Activated naive CD8-positive, alpha-beta T cell treated with anti-CD3 and anti-CD28 coated beads, Interleukin-2, amount 10 ng/mL, durations not matched to agents 7 days and 5 days (primary cell): ENCODE measurements at places on chromosomes 3 and 15. TPM values are rescaled to one million over a fixed set of nuclear protein-coding genes. Genes with fewer than 3 reads are reported as not detected.

DNA sequence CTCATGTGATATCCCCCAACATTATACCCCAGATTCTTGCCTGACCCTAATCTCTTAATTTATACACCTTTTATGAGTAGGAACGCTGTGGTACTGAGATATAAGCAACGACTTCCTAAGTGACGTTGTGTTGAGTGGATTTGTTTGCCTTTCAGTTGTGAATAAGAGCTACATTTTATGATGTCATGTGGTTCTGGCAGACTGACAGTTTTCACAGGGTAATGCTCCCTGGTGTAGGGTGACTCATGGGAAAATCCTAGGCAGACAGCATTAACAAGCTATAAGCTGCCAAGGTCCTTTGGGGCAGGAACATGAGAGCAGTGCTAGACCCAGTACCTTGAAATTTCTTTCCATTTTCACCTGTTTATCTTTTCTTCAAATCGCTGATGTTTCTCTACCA lies 11.2 kb downstream of the C3orf52 start:
- DNase-seq, result no peak

DNA sequence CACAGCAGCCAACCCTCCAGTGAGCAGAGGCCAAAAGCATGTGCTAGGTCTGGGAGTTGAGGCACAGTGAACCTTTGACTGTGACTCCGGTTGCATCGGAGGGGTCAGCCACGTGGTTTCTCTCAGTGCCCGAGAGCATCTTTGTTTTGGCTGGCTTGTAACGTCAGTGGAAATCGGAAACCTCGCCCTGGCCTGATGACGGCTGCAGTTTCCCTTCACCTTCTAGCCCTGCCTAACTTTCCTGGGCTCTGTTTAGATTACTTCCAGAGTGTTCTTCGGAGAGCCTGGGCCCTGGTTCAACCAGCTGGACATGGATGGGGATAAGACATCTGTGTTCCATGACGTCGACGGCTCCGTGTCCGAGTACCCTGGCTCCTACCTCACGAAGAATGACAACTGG lies 56.6 kb downstream of the MESD start:
- no peak for DNase-seq

DNA sequence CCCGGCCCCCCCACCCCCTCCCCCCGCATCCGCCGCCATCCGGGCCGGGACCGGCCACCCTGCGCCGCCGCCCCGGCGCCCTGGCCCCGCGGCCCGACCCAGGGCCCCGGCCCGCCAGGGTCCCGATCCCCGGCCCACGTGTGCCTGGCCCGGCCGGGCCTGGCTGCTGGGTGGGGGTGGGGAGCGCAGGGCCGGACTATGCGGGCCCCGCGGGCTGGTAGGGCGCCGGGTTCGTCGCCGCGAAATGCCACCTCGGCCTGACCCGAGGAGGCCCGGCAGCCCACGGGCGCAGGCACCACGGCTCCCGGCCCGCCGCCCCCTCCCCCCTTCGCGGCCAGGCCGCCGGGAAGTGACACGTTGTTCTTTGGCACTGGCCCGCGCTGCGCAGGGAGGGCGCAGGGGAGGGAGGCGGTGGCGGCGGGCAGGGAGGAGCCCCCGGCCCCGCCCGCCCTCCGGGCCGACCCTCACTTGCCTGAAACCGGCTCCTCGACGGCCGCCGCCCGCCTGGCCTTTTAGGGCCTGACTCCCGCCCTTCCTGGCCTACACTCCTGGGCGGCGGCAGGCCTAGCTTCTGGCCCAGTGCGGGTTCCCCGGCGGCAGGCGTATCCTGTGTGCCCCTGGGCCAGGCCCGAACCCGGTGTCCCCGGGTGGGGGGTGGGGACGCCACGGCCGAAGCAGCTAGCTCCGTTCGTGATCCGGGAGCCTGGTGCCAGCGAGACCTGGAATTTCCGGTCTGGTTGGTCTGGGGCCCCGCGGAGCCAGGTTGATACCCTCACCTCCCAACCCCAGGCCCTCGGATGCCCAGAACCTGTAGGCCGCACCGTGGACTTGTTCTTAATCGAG lies 515 bp downstream of the EIF4G1 start:
- peak; percentile 71 for DNase-seq

- DNase-seq, result no peak
Measured at GRCh38 chr3:14242490-14243311, 64.1 kb downstream of the LSM3 start.

GRCh38 chr3:123044981-123045763 lies 17.6 kb upstream of the SEMA5B start:
- no peak for DNase-seq

DNA sequence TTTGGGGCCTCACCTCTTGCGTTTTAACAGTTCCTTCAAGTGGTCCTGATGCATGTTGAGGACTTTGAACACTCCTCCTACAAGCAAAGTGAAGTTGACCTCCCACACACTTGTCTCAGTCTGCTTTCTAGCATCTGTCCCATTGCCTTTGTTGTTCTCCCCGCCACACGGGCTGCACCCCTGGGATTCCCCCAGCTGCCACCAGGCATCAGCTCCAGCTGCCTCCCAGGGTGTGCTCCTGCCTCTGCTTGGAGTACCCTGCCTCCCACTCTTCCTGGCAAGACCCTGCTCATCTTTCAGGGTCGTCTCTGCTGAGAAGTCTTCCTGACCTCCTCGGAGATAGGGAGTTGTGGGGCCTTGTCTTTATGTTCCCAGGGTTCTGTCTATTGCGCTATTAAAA lies 52.2 kb downstream of the IGF1R start:
- no peak for DNase-seq

GRCh38 chr3:46926871-46927717 lies 49.5 kb downstream of the CCDC12 start:
- DNase-seq, result no peak

DNA sequence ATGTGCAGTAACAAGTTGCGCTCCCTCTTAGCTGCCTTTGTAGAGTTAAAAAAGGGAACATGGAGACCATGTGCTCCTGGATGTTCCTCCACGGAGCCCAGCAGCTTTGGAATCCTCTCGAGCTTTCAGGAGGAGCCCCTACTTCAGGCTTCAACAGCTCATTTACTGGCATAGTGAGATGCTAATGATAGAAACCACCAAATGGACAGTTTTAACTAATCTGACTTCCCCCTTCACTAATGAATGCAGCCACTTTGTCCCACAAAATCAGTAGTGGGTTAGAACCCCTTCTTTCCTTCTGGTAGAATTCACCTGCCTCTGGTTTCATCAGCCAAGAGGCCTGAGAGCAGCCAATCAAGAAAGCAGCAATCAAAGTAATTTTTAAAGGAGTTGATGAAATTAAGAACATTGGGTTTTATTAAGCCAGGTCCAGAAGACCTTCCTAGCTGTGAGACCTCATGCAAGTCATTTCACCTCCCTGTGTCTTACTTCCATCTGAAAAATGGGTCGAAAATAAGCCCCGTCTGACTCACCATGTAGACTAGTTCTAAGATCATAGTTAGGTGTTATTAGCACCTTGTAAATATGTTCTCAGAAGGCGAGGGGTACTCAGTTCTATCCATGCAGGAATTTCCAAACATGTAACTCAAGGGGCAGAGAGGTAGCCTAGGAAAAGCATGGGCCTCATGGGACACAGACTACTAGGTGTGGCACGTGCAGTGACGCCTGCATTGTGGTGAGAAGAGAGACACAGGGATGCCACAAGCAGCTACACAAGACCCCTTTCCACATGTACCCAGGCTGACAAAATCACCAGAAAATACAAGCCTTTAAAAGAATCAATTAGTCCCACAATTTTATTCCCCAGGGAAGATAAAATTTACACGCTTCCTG lies 179.7 kb upstream of the LPP start:
- DNase-seq, result peak; percentile 46

DNA sequence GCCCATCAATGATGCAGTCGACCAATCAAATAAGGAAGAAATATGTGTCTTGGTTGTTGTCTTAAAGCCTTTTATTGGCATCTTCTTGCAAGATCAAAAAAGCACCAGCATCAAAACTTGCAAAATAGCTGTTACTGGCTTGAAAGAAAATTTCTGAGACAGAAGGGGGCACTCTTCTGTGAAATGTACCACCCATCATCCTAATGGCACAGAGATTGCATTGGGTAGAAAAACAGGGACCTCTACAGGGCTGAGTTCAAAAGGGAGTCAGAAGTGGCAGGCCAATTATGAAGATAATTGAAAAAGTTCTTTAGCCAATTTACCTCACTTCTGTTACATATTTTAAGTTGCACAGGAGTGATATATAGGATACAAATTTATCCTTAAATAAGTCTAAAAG lies 122.3 kb upstream of the GPR149 start:
- no peak for DNase-seq

DNA sequence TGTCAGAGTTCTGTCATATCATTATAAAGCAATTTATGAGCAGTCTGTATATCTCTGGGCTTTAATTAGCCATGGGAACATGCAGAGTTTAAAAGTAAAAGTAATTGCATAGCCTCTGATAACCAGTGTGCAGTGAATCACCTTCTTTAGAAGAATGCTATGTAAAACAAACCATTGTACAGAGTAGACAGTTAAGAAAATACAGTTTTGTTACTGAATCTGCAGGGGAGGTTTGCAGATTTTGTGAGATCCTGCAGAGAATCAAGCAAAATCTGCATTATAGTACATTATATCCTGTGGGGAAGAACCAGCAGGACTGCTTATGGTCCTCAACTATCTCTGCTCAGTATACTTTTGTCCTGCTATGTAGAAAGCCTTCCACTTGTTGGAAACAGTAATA lies 396.2 kb upstream of the NAALADL2 start:
- no peak for DNase-seq

DNA sequence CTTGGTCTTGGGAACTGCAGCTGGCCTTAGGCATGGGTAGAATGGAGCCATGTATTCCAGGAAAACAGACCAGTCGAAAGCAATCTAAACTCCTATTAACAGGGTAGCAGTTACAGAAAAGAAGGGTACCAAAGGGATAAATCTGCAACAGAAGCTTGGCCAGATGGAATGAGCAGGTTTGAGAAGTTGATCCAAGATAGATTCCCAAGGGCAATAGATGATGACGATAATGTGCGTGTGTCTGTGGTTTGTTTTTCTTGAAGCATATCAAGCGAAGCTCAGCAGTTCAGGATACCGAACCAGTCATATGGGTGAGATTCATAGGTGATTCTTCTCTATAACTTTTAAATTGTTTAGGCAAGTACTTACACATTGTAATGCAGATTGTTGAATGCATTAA lies 203.8 kb upstream of the SEMA6D start:
- no peak for DNase-seq

GRCh38 chr15:86444527-86444926 lies 364.9 kb downstream of the AGBL1 start:
- DNase-seq, result no peak

DNA sequence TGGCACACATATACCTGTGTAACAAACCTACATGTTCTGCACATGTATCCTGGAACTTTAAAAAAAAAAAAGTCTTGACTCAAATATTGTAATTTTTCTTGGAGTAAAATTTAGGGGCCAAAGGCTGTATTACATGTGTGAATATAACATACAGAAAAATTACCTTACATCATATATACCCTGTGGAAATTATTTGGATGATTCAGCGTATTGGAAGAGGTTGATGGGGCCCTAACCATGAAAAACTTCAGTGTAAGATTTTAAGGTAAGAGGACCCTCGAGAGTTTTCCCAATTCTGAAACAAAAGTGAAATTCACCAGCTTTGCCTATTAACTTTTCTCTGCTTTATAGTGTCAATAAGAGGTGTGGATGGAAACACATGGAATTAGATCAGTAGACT lies 56.4 kb downstream of the UBE2E2 start:
- DNase-seq, result no peak

The KLF15 gene
- 0.11 TPM for total RNA-seq

The MITF gene
- 1.4 TPM for total RNA-seq

The ARPP21 gene
- not detected for total RNA-seq

The PPCDC gene
- 16.7 TPM for total RNA-seq

The C3orf85 gene
- total RNA-seq, result not detected

The MST1R gene
- 1.7 TPM for total RNA-seq
